ENCODE measurements at places on chromosomes 16 and 17.

DNA sequence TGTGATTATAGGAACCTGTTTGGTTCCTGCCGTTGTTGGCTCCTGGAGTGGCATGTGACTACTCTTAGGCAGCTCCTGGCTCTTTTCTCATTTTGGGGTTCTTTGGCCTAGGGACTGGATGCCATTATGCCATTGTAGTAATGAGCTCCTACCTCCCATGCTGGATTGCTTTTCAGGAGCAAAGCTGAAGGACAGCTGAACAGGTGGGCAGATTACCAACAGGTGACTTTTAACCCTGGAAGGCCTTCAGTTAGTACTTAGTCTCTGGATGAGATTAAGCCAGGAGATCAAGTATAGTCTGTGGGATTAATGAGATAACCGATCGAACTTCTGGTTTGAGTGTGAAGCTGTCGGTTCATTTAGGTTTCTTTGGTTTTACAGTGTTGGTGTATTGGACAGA is 25.2 kb downstream of the WIPF2 start:
- no peak for DNase-seq

DNA sequence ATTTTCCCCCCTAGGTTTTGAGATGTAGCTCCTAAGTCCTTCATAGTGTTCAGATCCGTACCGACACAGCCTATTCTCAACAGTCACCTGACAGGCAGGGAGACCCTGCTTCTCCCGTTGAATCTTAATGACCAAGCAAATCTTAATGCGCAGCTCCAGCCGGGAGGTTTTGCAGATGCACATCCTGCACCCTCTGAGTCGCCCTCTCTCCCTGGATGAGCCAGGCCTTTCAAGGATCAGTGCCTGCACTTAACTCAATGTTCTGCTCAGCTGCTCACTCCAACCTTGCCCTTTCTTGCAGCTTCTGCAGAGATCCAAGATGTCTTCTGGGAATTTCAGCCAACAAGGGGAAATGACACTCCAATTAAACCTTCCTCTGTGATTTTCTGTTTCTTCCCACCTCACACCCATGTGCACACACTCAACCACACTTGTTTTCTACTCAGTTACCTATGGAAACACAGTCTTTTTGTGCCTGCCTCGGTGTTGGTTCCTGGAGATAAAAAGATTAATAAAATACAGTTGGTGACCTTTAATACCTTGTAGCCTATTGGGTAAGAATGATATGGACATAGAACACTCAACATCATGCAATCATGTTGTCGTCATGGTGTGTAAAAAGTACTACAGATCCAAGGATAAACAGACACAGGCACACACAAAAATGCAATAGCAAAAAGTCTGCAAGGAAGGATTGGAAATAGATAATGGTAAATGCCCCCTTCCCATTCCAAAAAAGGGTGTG is 76.9 kb upstream of the DYNLRB2 start:
- DNase-seq = no peak

DNA sequence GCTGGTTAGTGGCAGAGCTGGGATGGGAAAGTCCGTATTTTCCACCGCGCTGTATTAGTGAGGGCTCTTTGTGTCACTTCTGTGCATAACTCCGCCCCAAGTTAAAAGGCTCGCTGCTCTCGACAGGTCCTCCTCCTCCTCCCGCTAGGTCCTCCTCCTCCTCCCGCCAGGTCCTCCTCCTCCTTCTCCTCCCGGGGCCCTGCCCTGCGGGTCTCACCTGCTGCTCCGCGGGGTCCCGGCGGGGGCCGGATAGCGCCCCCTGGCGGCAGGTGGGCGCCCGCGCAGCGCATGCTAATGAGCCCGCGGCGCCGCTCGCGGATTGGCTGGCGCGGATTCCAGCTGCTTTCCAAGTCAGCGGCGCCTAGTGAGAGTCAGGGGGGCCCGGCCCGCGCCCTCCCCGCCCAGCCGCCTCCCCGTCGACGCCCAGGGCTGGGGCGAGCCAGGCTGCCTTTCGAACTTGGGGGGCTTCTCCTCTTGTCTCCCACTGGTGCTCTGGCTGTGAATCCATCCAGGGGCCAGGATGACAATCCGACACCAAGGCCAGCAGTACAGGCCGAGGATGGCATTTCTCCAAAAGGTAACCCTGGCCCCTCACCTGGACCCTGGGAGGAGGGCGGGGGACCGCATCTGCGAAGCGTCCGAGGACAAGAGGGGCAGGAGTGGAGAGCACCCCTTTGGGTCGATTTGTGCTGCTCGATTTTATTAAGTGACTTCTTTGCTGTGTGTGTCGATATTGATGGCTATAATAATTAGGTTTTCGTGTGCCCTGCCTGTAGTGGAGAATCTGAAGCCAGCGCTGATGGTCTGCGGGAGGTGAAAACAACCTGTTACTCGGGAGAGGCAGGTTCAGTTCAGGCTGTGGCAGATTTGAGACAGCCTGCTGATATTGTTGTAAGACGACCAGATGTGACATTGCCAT is at the start of gene RGS9:
Gene RGS9, plus strand, starts transcription at position 350 of the 919 bp plus-strand sequence. Its CDS starts 171 bp downstream, at position 521.
- peak; percentile 88 for DNase-seq

GRCh38 chr16:65740711-65741110 is 618.8 kb upstream of the CDH11 start:
- DNase-seq = no peak

- DNase-seq = no peak
These were observed 198.5 kb downstream of the CYLD start for GRCh38 chr16:50940275-50940854.

GRCh38 chr16:68739964-68740627 is 3.0 kb downstream of the CDH1 start:
- no peak for DNase-seq

DNA sequence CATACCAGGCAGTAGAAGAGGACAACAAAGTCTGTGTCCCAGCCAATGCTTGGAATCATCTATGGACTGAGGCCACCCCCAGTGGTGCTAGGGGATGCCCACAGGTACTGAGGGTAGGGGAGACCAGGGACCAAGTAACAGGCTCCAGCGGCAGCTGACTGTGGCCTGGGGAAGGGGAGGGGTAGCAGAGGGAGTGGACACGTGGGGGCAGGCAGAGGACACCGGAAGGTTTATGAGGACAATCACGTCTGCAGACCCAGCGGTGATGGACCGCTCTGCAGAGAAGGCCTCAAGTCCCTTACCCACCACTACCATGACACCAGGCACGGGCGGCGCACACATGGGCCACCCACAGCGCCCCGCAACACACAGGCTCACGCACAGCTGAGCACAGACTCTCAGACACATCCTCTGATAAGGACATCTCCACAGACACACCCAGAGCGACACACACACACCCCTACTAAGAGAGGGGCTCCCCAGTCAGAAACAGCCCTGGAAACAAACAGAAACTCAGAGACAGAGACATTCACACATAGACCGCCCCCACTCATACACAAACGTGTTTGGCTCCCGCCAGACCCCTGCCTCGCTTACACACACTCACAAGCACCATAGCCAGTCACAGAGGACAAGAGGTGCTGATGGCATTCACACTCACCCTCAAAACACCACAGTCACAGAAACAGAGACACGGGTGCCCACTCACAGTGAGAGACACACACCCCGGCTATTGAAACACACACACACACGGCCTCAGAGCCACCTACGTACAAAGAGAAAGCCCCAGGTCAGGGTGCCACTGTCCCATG is 35.8 kb downstream of the SRCIN1 start:
- DNase-seq = no peak

GRCh38 chr17:37527249-37527851 is 37.7 kb downstream of the DUSP14 start:
- no peak for DNase-seq

DNA sequence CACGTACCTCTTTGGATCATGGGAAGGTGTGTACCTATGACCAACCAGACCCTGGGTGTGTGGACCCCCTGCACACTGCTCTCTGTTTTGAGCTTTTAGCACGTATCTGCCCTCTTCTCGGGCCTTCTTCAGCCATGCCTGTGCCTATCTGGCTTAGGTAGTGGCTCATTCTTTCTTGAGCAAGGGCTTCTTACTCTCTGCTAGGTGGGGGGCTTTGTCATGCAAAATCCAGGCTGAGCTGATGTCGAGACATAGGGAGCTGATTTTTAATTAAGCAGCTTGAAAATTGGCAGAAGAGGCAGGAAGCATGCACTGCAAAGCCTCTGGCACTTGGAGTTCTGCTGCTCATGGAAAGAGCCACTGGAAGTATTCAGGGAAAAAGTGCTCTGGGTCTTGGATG is 181.6 kb upstream of the IRX6 start:
- no peak for DNase-seq

DNA sequence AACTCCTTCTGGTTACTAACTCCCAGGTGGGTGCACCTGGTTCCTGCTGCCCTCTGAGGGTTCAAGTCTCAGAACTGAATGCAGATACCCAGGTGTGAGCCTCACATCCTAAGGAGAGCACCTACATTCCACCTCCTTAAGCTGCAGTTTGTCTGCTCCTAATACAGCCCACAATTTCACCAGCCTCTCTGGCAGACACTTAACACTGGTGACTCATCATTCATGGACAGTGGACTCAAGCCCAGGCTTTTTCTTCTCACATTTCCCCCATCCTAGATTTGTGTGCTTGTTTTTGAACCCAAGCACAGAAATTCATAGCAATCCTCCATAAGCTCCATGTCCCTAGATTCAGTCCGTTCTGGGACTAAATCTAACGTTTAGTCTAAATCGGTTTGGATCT is 7.0 kb upstream of the MAF start:
- no peak for DNase-seq

GRCh38 chr16:26806657-26807056 is 260.1 kb upstream of the C16orf82 start:
- no peak for DNase-seq

- DNase-seq = no peak
These were observed 59.8 kb downstream of the ADCY9 start for GRCh38 chr16:4056161-4057105.

DNA sequence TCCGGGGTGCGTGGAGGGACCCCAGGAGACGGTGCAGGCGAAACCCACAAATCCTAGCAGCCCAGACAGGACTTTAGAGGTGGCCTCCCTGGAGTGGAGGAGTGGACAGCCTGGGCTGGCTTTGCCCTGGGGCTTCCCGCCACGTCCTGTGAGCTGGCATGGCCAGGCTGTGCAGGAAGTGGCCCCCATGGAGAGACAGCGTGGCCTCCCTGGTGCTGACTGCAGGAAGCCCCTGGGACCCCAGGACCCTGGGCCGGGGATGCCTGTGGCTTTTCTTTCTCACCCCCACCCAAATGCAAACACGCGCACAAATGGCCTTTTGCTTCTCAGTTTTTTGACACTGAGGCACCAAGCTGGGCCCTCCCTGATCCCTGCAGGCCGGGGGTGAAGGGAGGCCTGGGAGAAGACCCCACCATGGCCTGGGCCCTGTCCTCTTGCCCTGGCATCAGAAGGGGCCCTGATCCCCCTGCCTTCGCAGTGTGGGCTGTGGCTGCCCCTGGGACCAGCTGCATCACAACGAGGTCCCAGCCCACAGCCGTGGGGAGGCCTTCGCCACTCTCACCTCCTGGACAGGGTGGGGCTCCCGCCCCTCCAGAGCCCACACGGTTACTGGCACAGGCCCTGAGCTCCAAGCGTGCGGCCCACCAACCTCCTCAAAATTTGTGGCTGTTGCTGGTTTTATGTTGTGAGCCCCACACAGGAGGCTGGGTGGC is 51.6 kb upstream of the PABPN1L start:
- DNase-seq = no peak

GRCh38 chr16:78284326-78284725 is 184.9 kb downstream of the WWOX start:
- no peak for DNase-seq

DNA sequence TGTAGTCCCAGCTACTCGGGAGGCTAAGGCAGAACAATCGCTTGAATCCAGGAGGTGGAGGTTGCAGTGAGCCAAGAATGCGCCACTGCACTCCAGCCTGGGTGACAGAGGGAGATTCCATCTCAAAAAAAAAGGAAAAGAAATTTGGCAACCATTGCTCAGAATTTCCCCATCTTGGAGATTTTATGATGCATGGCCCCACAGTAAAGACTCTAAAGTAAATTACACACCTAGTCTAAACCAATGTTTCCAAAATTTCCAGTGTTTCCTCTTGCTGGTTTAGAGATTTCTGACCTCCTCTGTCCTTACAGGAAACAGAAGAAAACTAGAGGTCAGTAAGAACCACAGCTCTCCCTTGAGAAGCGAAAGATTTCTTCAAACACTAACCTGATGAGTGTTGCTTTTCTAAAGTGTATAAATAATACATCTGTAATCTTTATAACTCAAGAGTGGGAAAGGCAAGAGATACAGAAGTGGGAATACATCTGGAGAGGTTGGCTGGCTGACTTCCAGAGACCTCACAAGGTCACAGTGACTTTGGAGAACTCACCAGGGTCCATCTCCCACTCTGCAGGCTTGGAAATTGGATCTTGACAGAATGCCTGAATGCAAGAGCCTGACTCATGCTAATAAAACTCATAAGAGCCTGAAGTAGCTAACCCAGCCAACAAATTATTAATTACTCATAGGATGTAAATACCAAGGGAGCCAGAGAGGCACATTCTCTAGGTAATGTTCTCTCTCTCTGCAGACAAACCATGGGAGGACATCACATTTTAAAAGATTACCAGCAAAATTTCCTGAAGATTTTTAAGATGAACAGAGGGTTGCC is 8.8 kb downstream of the ADAT1 start:
- no peak for DNase-seq

- peak; percentile 22 for DNase-seq
These were observed 40.9 kb upstream of the ICAM2 start for GRCh38 chr17:64061178-64061898.

GRCh38 chr17:4818276-4818675 is 11.3 kb downstream of the PLD2 start:
- DNase-seq = no peak

- DNase-seq = no peak
These were observed 2.1 kb upstream of the NAGS start for GRCh38 chr17:44002141-44002848.

GRCh38 chr17:8300627-8301242 is 5.5 kb upstream of the SLC25A35 start:
- peak; percentile 49 for DNase-seq

- no peak for DNase-seq
These were observed 547.0 kb downstream of the MAF start for GRCh38 chr16:79053577-79053976.

DNA sequence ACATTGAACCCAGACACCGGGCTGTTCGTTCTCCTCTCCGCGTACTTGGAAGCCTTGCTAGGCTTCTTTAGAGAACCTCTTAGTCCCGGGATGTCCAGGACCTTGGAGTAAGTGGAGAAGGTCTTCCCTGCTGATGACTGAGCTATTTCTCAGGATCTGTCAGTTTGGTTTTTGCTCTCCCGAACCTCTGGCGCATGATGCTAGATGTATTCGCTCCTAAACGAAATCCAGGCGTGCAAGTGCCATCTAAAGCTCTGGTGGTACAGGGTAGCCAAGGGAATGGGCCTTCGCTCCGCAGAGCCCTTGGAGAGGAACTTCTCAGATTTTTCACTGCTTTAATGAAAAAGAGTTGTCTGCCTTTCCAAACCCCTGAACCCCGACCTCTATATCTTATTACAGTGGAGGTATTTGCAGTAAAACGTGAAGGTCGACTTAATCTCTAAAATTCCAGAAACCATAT is 547 bp downstream of the VMP1 start:
- DNase-seq = no peak

- no peak for DNase-seq
These were observed 22.9 kb upstream of the PSMC5 start for GRCh38 chr17:63804328-63804727.

- no peak for DNase-seq
These were observed 110.4 kb downstream of the MAP2K6 start for GRCh38 chr17:69524854-69525253.

All from stimulated activated naive CD8-positive, alpha-beta T cell treated with anti-CD3 and anti-CD28 coated beads, Interleukin-15, Interleukin-2, amounts not matched to agents 100 U/mL and 50 U/mL, for 24 hours (primary cell).